ENCODE measurements at places on chromosomes 16 and 17.

DNA sequence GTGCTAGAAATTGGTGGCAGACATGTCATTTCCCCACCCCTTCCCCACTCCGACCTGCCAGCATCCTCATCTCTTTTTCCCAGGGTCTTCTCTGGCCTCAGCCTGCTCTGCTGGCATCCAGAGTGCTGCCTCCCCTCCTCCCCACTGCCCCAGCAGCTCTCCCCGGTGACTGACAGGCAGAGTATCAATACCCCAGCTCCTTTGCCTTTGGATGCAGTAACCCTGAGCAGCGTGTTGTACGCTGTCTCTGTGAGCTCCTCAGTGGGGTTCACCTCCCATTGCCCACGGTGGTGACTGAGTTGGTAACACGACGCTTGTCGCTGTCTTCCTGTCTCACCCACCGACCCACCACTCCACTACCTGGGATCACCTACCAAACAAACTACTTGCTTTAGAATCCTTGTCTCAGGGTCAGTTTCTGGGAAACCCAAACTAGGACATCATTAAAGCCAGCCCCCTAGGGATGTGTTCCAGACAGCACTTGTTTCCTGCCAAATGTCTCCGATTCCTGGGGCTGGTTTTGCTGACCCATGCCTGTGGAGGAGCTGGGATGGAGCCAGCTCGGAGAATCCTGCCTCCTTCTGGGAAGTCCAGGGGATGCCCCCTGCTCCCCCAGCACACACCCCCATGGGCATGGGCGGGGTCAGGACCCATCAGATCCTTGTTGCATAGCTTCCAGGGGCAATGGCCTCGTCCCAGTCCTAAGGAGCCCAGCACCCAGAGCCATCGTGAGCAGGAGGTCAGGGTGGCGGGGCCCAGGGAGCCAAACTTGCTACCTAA, 8.3 kb upstream of the SBK1 start:
- no peak for DNase-seq

- no peak for DNase-seq
Observed at GRCh38 chr17:70555723-70556122, 386.4 kb downstream of the KCNJ2 start.

- DNase-seq: peak; percentile 52
Observed at GRCh38 chr17:35433075-35433894, 985 bp upstream of the SLFN12 start.

- no peak for DNase-seq
Observed at GRCh38 chr16:2711370-2712062, 8.5 kb downstream of the PRSS27 start.

DNA sequence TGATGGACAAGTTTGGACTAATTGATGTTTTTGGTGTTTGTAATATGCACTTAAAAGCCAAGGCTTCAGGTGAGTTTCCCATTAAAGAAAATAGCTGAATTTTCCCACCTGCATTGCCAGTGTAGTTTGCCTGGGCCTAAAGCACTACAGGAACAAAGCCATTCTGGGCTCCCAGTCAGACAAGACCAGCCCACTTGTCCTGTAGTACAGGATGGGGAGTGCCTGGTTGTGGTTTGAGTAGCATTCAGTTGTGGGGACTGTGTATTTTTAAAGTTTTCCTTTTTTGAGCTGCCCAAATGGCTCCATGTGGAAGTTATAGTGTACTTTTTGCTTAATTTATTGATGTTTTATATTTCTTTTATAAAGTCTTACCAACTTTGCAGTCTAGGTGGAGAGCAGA, 91.7 kb downstream of the TANGO6 start:
- no peak for DNase-seq

DNA sequence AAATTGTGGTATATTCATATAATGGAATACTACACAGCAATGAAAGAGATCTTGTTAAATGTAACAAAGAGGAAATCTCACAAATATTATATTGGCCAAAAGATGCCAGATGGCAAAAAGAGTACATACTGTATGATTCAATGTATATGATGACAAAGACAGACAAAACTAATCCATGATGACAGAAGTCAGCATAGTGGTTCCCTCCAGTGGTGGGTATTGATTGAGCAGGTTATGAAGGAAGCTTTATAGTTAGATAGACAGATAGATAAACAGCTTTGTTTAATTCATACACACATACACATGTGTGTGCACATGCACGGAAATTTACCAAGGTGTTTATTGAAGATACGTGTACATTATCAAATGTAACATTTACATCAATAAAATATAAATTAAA, 74.4 kb upstream of the SMIM36 start:
- DNase-seq: no peak

DNA sequence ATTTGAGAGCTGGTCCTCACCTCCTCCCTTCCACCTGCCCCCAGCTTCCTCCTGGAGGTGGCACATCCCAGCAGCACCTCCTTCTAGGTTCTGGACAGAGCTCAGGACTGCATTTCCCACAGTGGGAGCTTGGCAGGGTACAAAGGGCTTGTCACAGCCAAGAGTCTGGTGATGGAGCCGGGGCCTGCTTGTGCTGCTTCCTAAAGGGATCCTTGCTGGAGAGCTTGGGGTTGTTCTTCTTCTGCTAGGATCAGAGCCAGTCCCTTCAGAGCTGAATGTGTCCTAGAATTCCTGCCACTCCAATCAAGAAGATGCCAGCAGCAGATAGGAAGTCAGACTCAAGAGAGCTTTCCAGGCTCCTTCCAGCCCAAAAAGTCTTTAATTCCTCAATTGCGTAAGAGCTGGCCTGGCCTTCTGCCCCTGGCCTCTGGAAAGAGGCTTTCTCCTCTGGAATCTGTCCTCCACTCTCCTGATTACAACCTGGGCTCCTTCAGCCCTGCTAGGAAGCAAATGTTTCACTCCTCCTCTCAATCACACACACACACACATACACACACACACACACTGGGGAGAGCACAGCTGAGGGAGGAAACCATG, 4.4 kb downstream of the CD300E start:
- DNase-seq: no peak

- DNase-seq: no peak
Observed at GRCh38 chr16:65895906-65896305, 470.6 kb upstream of the CDH5 start.

DNA sequence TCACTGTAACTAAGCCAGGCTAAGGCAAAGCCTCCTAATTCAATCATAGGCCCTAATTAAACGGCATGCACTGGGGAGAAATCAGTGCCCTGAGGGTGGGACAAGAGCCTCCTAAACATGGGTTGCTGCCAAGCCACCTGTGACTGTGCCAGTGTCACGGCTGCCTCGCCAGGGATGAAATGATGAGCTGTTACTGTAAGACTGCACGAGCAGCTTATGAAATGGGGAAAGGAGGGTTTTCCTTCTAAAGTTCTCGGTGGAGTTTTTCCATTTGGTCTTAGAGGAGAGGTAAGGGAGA, 12.7 kb downstream of the TMEM11 start:
- no peak for DNase-seq

GRCh38 chr17:2551928-2552327, 40.2 kb upstream of the METTL16 start:
- no peak for DNase-seq

DNA sequence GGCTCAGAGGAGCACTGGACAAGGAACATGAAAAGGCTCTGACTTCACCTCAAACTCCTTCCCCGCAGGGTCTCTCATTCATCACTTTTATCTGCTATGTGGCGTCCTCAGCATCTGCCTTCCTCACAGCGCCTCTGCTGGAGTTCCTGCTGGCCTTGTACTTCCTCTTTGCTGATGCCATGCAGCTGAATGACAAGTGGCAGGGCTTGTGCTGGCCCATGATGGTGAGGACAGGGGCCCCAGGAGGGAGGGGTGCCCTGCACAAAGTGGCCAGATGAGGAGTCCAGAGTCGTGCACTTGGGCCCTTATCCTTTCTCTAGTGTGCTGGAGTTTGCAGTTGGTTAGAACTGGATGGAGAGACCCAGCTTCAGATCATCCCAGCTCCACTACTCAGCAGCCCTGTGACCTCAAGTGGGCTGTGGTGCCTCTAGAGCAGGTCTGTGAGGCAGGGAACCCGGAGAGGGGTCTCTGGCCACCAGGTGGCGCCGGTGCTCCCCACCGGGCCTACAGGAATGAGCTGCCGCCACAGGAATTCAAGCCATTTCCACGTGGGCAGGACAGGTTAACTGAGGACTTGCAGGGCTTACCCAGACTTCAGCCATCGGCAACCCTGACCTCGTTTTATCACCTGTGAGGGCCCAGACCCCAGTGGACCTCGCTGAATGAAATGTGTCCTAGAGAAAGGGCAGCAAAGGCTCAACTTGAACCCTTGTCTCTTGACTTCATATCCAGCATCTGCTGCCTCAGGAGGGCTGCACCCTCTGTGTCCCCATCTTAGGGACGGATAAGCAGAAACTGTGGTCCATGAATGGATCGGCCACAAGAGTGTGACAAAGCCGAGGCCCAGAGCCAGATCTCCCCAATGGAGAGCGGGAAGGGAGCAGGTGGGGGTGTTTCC, 4.0 kb downstream of the CMTM3 start:
- DNase-seq: peak; percentile 92

DNA sequence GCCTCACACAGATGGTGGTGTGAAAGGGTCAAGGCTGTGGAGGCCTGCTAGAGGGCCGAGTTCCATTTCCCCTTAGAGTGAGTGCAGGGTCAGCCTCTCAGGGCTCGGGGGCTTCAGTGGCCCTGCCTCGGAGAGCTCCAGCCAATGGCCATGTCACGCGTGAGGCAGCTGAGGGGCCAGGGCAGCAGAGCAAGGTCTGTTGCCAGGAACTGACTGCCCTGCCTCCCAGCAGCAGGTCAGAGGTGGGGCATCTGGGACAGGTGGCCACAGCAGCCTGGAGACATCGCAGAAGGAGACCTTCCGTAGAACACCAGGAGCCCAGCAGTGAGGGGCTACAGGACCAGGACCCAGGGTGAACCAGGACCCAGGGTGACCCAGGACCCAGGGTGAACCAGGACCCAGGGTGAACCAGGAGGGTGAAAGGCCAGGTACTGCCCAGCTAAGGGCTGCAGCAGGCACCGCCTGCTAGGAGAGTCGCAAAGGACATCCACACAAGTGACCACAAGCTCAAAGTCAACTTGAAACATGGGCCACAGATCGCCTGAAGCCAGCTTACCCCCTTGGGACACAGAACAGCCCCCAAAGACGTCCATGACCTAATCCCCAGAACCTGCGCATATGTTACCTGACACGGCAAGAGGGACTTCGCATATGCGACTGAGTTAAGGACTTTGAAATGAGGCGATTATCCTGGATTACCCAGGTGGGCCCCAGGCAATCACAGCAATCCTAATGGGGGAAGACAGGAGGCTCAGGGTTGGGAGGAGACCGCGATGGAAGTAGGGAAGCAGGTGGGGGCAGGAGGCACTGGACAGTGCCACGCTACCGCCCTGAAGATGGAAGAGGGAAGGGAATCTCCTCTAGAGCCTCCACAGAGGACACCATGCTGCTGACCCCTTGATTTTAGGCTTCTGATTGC, 4.8 kb upstream of the MEAK7 start:
- no peak for DNase-seq

GRCh38 chr17:7974638-7975131, 27.7 kb upstream of the GUCY2D start:
- DNase-seq: no peak

DNA sequence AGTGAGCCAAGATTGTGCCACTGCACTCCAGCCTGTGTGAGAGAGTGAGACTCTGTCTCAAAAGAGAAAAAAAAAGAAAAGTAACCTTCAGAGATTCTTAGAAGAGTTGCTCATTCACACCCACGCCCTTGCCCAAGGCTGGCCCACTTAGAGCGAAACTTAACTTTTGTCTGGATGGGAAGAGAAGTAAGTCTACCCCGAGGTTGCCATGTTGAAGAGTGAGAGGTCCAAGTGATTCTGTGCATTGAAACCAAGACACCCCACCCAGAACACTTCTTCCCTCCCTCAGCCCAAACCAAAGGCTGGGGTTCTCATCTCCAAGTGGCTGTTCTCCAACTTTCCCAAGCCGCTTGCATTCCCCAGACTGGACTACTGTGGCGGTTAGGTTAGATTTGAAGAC, 2.4 kb upstream of the CISD3 start:
- DNase-seq: no peak

- DNase-seq: no peak
Observed at GRCh38 chr16:12286964-12287363, 310.4 kb downstream of the SNX29 start.

DNA sequence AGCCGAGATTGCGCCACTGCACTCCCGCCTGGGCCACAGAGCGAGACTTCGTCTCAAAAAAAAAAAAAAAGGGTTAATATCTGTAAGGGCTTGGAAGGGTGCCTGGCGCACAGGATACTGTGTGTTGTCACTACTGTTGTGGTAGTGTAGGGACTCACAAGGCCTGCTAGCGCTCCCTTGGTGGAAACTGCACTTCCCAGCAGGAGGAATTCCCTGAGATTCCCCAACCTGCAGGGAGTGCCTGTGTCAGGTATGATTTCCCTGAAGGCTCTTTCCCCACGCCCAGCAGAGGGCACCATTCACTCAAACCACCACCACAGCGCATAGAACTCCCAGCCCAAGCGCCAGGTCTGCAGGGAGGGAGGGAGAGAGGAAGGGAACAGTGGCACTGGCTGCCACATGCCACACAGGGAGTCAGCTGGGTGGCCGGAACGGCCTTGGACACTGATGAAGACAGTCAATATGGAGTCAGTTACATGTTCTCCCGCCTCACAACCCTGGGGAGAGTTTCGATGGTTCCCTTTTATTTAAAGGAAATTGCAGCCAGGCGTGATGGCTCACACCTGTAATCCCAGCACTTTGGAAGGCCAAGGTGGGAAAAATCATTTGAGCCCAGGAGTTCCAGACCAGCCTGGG, 32.7 kb upstream of the CDH1 start:
- DNase-seq: peak; percentile 84

GRCh38 chr16:82667437-82667836, 40.7 kb downstream of the CDH13 start:
- DNase-seq: no peak

GRCh38 chr17:72128039-72128438, 7.2 kb downstream of the SOX9 start:
- DNase-seq: no peak

- no peak for DNase-seq
Observed at GRCh38 chr17:64920026-64920418, 744 bp upstream of the LRRC37A3 start.

DNA sequence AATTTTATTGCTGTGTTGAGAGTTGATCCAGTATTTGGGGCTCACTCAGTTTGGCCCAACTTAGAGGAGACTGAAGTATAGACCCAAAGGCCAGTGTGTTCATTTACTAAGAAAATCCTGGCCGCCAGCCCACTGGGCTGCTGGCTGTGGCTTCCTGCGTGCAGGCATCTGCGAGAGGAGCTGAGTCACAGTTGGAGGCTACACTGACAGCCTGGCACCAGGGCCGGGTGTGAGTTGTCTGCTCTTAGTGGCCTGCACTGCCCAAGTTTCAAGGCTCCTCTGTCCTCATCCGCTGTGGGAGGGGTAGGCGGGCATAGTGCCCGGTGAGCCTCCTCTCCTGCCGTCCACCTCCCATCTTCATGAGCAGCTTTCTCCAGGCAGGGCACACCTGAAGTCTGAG, 54.2 kb downstream of the PLD6 start:
- no peak for DNase-seq

GRCh38 chr16:28182183-28182582, 29.6 kb downstream of the XPO6 start:
- no peak for DNase-seq

- DNase-seq: no peak
Observed at GRCh38 chr16:83925957-83926725, 26.9 kb upstream of the OSGIN1 start.

GRCh38 chr17:65913326-65913850, 278.5 kb downstream of the CEP112 start:
- no peak for DNase-seq

GRCh38 chr17:15260376-15261257, 4.5 kb downstream of the PMP22 start:
- DNase-seq: peak; percentile 81

GRCh38 chr17:57099165-57099564, 14.1 kb downstream of the AKAP1 start:
- peak; percentile 52 for DNase-seq

All from GM13976 (cell line).